Stimulated activated naive CD8-positive, alpha-beta T cell treated with anti-CD3 and anti-CD28 coated beads, Interleukin-15, amount 100 ng/mL, for 72 hours (primary cell): ENCODE measurements at places on chromosomes 3 and 15.

DNA sequence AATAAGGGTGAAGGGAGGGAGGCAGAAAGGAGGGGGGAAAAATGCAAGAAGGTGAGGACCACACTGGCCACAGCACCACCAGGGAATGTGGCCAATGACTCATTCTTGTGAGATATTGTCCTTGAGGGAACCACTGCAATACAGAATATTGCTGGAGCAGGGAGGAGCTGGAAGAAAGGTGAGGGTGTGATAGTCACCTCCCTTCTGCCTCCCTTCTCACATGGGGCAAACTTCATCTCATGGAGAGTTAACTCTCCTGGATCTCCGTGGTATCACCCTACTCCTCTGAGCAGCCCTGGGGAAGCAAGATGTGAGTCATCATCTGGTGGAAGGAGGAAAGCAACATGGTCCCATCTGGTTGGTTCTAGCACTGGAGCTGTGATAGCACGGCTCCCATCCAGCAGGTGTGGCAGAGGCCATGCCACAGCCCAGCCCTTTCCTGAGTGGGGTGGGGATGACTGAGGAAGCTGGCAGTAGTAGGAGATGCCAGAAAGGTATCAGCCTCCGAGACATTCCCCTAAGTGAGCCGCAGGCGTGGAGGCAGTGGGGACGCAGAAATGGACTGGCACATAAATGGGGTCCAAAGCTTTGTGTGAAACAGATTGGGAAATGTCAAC lies 115.9 kb upstream of the LPP start:
- no peak for DNase-seq

DNA sequence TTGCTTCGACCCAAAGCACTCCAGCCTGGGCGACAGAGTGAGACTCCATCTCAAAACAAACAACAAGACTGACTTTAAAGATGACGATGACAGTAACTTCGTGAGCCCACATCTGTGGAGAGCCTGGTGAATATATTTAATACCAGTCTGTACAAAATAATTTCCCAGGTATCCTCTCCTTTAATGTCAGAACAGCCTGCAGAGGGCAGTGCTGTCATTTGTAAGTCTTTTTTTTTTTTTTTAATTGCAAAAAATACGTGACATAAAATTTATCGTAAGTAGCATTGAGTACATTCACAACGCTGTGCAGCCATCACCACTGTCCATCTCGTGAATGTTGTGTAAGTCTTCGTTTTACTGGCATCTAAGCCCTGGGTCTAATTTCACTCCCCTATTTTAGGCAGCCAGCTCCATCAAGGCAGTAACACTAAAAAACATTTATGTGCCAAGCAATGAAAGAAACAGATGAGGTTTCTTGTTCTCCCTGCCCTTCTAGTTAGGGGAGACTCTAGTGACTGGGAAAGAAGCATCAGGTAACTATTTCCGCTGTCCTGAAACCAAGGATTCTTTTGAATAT lies 1.4 kb downstream of the HTD2 start:
- DNase-seq = peak; percentile 22

- DNase-seq = peak; percentile 62
Observed at GRCh38 chr3:71723452-71724170, 1.6 kb downstream of the EIF4E3 start.

GRCh38 chr3:23236890-23237289 lies 33.8 kb downstream of the UBE2E2 start:
- no peak for DNase-seq

GRCh38 chr15:57382215-57382614 lies 5.9 kb downstream of the CGNL1 start:
- no peak for DNase-seq

DNA sequence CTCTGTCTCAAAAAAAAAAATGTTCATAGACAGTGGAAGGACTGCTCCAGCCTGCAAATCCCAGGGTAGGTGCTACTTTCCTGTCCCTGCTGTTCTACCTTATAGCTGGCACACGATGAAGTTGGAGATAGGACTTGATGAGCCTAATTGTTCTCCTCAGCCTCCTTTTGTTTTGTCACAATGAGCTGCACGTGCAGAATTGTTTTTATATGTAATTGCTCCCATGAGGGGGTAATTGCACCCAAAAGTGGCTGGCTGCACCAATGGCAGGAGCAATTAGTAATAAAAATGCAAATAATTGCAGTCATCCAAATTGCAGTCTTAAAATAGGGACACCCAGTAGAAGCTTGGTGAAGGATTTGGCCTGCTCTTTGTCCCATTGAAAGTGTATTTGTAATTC lies 63.0 kb upstream of the PFN2 start:
- no peak for DNase-seq
